ENCODE measurements at places on chromosomes 16 and 17.

DNA sequence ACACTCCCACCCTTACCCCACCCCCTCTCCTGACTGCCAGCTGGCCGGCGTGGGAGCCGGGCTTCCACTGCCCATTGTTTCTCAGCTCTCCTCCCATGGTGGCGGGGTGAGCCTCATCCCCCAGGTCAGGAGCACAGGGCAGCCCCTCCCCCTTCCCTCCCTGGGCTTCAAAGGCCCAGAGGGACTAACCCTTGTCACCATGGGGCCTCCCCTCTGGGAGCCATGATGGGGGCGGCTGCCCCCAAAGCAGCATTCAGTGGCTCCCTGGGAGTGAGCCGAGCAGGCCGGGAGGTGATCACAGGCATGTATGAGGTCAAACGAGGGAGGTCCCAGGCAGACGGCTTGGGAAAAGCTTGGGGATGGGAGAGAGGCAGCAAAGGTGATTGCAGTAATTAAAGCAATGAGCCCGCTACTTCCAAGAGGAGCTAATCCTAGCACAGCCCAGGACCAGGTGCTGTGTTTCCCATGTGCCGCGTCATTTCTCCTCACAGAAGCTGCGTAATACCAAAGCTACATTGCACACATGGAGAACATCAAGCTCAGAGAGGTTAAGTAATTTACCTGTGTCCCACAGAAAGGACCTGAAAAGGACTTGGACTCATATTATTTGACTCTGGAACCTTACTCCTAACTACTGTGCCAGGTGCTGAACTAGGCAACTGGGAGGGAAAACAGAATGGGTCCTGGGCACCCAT is 24.5 kb downstream of the CDK5RAP3 start:
- no peak for DNase-seq

GRCh38 chr17:57631871-57632270 is 113.2 kb downstream of the CCDC182 start:
- no peak for DNase-seq

DNA sequence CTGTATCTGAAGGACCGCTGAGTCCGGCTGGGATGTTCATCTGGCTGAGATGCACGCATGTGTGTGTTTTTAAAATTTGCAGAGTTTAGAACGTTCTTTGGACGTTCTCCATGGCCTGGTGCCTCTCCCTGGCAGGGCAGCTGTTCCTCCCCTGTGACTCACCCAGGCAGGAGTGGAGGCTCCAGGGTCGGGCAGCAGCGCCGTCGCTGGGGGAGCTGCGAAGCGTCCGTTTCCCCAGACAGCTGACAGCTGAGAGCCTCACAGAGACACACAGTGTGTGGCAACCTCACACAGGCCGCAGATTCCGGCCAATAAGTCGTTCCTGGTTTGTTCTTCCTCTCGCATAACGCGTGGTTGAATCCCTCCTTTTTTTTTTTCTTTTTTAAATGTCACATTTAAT is 80.6 kb downstream of the OR1D5 start:
- DNase-seq = no peak

DNA sequence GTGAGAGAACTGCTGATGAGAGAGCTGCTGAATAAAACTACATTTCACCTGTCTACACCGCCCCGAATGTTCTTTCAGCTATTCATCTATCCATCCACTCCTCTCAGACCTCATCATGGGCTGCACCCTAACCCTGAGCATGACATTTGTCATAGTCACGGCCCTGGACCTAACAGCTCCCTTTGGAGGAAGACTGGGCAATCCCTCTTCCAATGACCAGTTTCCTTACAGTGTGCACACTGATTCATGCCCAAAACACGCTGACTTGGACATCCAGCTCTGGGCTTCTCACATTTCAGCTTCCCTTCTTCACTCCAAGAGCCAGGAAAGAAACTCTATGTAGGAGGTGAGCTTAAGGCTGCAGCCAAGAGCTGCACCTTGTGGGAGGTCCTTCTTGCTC is 41.8 kb upstream of the ARL4D start:
- no peak for DNase-seq

DNA sequence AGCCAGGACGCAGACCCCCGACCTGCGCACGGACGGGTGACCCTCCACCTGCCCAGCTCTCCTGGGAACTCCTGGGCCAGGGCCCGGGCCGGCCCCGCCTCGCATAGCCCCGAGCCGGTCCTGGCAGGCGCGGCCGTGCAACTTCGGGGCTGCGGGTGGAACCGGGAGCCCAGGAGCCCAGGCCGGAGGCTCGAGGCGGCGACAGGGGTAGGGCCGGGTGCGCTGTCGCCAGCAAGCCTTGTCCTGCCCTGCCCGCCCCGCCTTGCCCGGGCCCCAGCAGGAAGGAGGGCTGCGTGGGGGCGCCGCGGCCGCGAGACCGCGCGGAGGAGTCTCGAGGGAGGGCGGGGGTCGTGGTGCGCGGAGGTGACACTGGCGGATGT is 408 bp downstream of the LMF1 start:
- DNase-seq = no peak

GRCh38 chr17:78421534-78422266 is 43.3 kb downstream of the PGS1 start:
- DNase-seq = peak; percentile 30

DNA sequence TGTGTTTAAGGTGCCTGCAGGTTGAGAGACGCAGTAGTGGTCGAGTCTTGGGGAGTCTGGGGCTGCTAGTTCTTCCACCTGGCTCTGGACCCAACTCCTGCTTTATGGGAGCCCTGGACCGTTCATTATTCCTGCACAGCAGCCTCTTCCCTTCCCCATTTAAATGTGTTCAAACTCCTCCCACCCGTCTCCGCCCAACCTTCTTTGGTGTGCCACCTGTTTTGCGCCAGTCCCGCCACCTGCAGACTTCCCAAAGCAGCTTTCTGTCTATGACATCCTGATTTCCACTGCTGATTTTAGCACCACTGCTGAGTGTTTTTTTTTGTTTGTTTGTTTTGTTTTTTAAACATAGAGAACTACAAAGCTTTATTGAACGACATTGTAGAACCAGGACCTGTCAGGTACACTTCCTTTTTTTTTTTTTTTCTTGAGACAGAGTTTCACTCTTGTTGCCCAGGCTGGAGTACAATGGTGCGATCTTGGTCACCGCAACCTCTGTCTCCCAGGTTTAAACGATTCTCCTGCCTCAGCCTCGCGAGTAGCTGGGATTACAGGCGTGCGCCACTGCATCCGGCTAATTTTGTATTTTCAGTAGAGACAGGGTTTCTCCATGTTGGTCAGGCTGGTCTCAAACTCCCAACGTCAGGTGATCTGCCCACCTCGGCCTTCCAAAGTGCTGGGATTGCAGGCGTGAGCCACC is 12.8 kb downstream of the ADORA2B start:
- no peak for DNase-seq

GRCh38 chr17:75842963-75843576 is 1.1 kb downstream of the UNC13D start:
- no peak for DNase-seq

DNA sequence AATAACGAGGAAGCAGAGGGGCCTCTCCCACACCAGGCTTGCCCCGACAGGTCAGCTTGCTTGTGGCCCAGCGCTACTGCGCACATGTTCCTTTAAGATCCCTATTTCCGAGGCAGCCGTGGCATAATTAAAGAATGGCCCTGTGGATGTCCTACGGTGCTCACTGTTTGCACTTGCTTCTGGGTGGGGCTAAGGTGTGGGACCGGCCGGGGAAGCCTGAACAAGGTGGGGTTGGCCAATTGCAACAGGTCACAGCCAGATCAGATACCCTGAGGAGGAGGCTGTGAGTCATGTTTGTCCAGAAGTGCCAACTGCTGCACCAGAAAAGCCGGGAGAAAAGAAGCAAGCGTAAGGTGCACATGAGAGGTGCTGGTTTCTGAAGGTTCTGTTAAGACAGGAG is 158.5 kb upstream of the CACNG5 start:
- DNase-seq = no peak

- DNase-seq = no peak
Observed at GRCh38 chr16:82756283-82756599, 129.5 kb downstream of the CDH13 start.

GRCh38 chr16:66032841-66033240 is 333.6 kb upstream of the CDH5 start:
- DNase-seq = no peak

- no peak for DNase-seq
Observed at GRCh38 chr17:7590743-7591142, 849 bp upstream of the SOX15 start.

DNA sequence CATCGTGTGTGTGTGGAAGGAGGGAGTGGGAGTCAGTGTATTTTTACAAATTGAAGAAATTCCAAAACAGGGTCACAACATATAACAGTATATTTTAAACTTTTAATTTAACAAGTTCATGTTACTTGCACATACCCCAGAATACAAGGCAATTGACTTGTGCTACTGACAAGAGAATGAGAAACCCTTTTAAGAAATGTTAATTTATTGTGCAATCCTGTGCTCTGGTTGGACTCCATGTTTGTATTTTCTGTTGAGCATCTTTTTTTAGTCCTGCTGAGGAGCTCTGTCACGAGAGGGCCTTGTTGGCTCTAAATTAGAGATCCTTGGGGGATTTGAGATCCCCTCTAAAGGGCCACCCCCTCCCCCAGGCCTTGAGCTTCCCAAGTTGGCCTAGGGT is 1.1 kb upstream of the EMP2 start:
- DNase-seq = no peak

- no peak for DNase-seq
Observed at GRCh38 chr17:48549281-48549630, 4.3 kb upstream of the HOXB2 start.

- no peak for DNase-seq
Observed at GRCh38 chr17:68569346-68569745, 31.8 kb downstream of the FAM20A start.

GRCh38 chr17:83196973-83197880 is 117.8 kb downstream of the METRNL start:
- no peak for DNase-seq

DNA sequence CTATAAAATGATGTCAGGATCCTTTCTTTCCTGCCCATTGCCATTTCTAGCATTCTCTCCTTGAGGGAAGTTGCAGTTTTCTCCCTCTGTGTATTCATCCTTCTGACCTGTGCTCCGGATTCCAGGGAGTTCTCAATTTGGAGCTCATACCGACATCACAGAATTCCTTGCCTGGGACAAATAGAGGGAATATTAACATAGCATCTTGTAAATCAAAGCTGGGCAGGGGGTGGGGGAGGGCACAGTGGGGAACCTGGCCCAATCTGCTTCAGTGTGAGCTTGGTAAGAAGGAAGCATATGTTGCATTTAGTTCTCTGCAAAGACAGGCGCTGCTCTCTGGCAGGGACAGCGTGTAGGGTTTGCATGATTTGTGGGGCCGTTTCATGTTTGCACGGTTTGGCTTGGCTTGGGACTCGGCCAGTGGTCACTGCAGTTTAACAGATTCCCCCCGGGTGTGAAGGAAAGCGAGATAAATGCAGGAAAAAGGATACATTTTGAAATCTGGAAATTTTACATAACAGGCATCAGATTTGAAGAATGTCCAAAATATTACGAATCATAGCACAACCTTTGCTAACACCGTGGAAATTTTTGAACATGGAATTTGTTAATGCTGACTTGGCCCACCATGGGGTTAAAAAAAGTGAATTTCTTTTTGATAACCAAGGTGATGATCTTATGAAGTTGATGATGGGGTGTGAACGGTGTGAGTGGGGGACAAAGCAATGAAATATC is 178.0 kb downstream of the WWOX start:
- no peak for DNase-seq

DNA sequence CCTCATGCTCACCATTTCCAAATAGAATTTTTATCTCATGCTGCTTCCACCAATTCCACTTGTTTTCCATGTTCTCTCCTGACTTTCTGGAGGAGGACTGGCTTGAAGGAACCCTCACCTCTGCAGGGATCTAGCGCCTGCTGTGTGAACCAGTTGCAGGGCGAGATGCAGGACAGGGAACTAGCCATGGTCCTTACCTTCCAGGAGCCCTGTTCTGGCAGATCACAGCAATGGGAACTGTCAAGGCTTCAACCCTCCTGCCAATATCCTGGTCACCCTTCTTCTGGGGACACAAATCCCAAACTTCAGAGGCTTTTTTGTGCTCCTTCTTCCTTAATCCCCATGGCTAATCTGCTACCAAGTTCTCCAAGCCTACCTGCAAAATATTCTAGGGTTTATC is 60.4 kb upstream of the MMP2 start:
- no peak for DNase-seq

DNA sequence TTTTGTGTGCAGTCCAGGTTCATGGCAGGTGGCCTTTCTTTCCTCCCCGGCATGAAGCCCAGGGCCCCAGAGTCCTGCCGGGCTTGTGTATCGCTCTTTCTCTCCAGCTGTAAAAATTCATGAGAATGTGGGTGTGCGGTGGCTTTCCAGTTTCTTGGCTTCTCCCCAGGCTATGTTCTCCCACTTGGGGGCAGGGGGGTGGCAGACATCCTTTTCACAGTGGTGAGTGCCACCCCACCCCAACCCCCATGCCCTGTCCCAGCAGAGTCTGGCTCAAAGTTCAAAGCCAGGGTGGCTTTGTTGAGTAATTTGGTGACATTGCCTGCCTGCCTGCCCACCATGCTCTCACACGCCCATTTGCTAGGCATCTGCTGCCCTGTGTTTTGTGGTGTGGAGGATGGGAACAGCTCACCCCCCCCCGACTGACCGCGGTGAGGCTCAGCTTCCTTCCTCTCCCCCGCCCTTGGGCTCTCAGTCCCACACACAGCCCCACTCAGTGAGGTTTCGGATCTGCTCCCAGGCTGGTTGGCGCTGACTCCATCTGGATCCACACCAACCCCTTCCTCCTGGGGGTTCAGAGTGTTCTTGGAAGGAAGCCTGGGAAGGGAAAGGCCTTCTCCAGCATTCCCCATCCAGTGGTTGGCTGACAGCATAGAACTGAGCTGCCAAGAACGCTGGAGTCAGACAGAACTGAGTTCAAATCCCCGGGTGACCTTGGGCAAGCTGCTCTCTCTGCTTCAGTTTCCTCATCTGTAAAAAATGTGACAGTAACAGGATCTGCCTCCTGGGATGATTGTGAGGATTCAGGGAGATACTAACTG is 36.0 kb downstream of the CHD9 start:
- no peak for DNase-seq

- DNase-seq = no peak
Observed at GRCh38 chr16:75012380-75013081, 13.7 kb downstream of the ZNRF1 start.

DNA sequence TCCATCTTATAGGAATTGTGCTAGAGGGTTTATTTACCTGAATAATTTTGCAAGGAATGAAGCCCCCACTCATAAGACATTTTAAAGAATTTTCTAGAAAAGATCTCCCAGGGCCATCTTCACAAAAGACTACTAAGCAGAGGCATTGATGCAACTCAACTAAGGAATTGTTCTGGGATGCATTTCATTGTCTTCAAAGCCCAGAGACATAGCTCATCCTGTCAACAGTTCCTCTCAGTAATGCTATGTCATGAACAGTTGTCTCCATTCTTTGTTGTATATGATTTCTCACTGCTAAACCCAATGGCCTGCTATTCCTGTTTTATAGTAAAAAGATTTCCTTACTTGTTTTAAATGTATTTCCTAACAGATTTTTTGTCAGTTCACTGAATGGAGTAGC is 136.8 kb upstream of the RBL2 start:
- no peak for DNase-seq

GRCh38 chr16:81457326-81458133 is 12.9 kb downstream of the CMIP start:
- no peak for DNase-seq

- no peak for DNase-seq
Observed at GRCh38 chr17:29555840-29556239, 11.0 kb downstream of the ABHD15 start.

GRCh38 chr17:2691965-2692780 is 19.4 kb downstream of the CLUH start:
- DNase-seq = no peak

Data from activated gamma-delta T cell (primary cell).